ENCODE measurements at places on chromosomes 16 and 17.
A peak's percentile ranks its signal among the peaks of the same experiment; 100 is the strongest.

GRCh38 chr17:36034127-36034526 is 16.4 kb upstream of the CCL23 start:
- no peak for DNase-seq

DNA sequence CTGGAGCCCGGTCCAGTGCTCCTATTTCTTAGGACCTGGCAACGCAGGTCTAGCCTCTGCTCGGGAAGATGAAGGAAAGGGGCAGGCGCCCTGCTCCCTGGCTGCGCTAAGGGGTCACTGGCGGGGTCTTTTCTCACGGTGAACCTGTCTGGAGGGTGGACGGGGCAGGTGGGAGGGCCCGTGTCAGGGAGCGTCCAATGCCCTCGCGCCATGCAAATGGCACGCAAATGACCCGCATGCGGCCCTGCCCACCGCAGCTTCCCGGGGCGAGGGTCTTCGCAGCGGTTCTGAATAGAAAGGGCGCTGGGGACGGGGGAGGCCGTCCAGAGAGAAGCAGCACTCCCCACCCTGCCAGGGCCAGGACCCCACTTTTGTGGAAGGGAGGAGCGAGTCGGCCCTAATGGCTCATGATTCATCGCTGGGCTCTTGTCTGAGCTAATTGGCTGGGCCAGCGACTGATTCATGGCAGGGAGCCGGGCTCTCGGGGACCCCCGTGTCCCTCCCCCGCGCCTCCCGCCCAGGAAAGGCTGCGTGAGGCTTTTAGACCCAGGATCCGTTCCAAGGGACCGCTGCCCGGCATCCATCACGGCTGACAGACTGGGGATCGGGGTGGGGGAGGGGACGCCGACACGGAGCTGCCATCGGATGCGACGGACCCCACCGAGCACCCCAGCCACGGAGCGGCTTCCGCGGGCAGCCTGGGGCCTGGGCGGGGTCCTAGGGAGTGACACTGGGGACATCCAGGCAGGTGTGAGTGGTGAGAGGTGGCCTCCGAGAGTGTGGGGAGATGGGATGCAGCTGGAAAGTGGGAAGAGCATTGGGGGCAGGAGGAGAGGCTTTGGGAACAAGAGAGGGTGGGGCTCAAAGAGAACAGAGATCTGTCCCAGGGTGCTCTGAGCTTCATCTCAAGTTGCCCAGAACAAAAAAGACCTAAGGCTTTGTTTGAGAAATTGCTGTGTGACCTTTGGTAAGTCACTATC is 25.0 kb upstream of the NGFR start:
- no peak for DNase-seq

DNA sequence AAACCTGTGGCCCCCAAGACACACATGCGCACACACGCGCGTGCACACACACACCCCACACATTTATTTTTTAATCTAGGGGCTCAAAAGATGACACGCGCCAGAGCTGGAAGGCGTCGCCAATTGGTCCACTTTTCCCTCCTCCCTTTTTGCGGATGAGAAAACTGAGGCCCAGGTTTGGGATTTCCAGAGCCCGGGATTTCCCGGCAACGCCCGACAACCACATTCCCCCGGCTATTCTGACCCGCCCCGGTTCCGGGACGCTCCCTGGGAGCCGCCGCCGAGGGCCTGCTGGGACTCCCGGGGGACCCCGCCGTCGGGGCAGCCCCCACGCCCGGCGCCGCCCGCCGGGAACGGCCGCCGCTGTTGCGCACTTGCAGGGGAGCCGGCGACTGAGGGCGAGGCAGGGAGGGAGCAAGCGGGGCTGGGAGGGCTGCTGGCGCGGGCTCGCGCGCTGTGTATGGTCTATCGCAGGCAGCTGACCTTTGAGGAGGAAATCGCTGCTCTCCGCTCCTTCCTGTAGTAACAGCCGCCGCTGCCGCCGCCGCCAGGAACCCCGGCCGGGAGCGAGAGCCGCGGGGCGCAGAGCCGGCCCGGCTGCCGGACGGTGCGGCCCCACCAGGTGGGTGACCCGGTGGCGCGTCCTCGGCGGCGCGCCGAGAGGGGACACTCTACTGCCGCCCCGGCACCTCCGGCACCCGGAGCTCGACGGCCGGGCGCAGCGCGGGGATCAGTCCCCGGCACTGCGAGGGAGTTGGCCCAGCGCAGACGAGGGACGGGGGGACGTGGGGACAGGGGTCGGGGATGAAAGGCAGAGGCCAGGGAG is at the start of gene STAT5A:
STAT5A (plus strand) TSS at position 522 of the 826 bp plus-strand sequence. CDS start 914 bp downstream, outside the sequence.
- no peak for DNase-seq

- no peak for DNase-seq
Measured at GRCh38 chr16:89956505-89957215, 8.1 kb downstream of the DEF8 start.

DNA sequence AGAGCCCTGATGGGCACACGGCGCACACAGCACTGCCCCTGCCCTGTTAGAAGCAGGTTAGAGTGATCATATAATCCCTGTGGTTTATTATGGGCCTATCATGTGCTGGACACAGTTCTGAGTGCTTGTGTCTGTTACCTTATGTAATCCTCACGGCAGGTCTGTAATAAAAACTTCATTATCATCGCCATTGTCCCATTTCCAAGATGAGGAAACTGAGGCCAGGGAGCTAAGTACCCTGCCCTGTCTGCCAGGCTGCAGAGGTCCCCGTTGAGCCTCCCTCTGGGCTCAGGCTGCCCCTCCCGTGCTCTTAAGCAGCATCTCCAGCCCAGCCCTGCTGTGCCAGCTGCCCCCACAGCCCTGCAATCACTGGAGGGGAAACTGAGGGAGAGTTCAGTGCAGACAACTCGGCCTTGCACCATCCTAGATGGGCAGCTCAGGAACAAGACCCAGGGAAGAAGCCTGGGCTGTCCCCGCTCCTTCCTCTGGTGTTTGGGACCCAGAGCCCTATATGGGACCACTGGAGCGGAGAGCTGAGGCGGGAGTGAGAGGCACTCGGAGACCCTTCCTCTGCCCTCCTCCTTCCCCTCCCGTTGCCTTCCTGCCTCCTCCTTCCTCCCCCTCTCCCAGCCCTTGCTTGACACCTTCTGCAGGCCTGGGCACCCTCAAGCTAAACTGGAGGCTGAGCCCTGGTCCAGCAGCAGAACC is 42.0 kb downstream of the WNT3 start:
- no peak for DNase-seq

- no peak for DNase-seq
Measured at GRCh38 chr16:8941718-8942344, 21.9 kb downstream of the USP7 start.

DNA sequence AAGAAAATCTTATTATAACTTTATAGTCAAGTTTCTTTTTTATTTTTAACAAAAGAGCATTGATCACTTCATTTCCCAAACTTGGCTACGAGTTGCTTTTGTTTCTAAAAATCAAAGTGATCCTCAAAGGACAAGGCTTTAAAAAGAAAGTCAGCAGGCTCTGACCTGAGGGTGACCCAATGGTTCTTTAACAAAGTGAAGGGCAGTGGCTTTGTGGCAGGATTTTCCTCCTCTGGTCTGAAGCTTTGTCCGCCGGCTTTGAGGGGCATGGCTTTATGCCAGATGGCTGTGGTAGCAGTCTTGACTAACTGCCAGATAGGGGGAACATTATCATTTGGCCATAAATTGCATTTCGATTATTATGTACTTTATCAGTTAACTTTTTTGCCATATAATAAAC is 28.5 kb downstream of the IQCK start:
- no peak for DNase-seq

DNA sequence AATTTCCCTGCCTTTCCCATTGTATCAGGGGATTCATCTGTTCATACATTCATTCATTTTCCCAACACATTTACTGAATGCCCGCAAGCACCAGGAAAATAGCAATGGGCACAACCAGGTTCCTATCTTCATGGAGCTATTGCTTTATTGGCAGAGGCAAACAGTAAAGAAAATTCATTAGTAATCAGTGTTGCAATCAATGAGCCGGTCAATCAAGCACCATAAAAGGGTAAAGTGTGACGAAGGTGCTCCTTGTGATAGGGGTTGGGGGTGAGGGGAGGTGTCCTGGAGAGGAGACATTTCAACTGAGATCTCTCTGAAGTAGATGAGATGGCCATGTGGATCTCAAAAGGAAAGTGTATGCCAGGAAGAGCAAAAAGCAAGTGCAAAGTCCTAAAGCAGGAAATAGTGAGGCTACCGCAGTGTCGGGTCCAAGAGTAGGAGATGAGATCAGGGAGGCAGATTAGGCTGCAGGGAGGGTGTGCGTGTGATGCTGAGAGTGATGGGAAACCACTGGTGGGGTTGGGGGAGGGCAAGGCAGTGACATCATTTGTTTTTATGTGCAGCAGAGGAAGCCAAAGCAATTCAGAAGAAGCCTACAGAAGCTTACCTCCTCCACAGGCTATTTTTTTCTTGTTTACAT is 28.4 kb downstream of the CDH13 start:
- no peak for DNase-seq

DNA sequence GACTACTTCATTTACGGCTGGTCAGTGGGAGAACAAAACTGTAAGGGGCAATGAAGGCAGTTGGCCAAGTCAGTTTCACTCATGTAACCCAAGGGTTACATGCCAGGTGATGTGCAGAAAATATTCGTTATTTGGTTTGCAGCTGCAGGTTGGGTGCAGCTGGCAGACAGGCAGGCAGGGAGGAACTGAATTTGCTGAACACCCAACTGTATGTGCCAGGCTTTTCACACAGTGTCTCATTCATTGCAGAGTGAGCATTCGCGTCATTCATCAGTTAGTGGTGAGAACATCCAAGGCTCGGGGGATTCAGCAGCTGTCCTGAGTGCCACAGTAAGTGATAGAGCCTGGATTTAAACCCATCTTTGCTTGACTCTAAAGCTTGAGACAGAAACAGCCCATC is 59.7 kb downstream of the ABCC6 start:
- no peak for DNase-seq

DNA sequence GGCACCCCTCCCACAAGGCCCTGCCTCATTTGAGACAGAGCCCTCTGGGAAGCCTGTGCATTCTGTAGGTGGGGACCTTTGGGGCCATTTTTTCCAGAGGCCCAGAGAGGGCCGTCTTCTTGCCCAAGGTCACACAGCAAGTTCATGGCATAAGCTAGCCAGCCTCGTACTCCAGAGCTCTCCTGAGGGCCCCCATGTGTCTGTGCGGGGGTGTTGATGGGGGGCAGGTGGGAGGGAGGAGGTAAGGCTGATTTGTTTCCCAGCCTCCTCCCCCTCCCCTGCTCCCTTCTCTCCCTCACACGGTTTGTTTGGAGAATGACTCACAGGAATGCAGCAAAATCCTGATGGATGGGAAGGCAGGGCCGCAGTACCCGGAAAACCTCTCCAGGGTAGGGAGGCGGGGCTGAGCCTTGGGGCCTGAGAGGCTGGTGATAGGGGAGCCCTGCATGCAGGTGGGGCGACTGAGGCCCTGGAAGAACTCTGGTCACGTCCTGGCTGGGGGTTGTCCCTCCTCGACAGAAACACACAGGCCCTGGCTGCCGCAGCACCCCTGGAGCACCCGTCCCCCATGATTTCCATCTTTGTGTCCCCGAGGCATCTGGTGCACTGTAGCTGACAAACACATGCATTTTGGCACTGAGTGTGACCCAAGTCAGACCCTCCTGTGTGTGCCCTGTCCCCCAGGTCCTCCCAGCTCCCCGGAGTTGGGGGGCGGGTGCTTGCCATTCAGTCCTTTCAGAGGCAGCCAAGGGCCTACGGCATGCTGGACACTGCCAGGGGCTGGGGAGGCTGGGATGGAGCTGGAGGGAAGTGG is 29.7 kb downstream of the RAI1 start:
- DNase-seq = peak; percentile 72
